ENCODE measurements at places on chromosomes 4 and X.

DNA sequence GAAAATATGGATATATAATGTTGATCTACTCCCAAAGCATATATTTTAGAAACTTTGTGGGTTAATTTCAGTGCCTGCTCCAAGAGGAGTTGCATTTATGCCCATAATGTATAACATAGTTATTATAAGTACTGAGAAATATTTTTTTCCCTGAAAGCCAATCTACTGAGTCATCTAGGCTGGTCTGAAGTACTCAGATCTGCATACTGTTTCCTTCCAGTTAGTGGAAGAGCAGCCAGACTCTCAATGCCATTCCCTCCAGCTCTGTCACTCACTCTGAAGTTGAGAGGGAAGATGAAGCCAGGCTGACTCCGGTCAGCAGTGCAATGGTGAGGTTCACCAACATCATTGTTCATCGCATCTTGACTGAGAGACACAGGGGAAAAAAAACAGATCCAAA lies 505.1 kb downstream of the PPARGC1A start:
- DNase-seq, result no peak

GRCh38 chr4:110287130-110287529 lies 88.7 kb upstream of the ELOVL6 start:
- DNase-seq, result no peak

DNA sequence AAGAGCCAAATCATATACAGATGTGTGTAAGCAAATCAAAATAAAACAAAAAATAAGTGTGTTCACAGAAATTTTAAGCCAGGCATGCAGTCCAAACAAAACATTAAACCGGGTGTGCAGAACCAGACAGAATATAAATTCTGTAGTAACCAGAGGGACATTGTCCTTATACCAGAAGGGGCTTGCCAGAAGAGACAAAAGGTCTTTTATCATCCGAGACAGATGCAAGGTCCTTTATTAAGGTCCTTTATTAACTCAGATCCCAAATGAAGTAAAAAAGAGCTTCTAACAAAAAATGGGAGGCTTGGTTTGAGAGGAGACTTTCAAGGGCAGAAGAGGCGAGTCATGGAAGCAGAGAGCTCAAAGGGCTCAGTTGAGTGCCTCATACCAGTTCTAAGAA lies 59.2 kb downstream of the RGS12 start:
- DNase-seq, result no peak

DNA sequence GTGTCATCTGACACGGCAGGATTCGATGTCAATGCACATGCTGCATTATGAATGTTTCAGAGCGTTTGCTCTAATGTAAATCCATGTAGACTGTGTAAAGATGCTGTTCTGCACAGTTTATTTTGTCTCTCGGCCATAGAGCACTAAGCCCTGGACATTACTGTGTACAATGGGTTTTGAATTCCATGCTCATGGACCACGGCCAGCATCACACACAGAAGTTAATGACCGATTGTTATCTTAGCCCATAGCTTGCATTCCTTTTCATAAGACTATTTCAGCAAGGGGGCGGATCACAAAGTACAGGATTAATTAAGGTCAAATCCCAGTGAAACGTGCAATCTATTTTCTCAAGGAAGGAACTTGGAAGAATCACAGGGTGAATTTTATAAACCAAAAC lies 286.1 kb upstream of the TENM3 start:
- DNase-seq, result no peak

DNA sequence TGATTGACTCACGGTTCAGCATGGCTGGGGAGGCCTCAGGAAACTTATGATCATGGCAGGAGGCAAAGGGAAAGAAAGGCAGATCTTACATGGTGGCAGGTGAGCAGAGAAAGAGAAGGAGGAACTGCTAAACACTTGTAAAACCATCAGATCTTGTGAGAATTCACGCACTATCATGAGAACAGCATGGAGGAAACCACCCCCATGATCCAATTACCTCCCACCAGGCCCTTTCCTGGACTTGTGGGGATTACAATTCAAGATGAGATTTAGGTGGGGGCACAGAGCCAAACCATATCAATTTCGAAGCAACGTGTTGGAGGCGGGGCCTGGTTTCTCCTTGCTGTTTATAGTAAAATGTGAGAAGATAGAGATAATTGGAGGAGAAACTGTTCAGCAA lies 167.4 kb downstream of the GABRB1 start:
- DNase-seq, result no peak

DNA sequence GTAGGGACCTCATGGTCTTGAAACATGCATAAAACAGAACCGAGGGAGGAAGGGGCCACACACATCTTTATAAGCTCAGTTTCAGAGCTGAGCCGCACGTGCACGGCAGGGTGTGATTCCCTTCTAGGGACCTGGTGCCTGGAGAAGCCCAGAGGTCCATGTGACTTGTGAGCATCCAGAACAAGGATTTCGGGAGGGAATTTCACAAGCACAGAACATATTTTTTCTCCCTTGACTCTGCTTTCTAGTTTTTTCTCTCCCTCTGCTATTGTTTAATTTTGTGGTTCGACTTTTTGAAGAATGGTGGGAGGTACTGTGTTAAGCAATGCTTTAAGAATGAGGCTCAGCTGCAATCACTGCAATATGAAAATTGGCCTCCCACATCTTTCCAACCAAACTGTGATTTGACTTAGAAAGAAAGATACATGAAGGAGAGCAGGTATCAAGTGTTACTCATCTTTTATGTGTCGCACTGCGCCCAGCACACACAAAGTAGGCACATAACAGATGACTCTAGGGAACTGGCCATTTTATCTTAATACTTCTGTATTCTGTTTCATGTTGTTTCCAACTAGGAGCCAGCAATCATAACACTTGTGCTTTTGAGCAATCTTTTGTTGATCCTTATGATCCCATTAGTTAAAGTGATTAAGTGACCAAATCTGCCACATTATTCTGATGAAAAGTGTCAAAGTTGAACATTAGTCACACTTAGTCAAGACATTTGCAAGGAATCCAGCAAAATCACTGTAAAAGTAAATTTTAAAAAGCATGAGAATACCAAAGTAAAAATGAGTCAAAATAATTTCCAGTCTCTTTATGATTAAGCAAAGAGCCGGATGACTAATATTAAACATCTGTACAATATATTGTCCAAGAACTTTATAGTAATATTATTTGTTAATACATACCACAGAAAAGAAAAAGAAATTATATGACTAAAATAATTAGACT lies 86.4 kb downstream of the SHISA3 start:
- DNase-seq, result no peak

DNA sequence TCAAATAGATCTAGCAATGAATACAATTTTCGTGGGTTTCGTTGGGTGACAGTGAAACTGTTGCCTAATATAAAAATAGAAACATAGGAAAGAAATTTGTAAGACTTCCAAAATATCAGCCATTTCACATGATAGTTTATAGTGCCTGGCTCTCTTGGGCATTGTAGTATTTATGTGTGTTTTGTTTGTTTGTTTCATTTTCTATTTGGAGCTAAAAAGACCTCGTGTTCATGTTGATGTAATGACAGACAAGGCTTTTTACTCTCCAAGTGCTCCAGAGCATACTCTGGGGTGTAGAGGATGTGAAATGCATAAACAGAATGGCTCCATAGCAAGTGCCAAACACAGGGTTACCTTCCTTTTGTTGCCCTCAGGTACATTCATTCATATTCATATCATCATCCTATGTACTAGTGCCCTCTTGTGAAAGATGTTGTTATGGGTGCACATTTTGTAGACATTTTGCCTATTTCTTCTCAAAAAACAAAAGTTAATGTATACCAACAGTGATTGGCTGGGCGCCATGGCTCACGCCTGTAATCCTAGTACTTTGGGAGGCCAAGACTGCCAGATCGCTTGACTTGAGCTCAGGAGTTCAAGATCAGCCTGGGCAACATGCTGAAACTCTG lies 100.7 kb upstream of the AMOT start:
- no peak for DNase-seq

DNA sequence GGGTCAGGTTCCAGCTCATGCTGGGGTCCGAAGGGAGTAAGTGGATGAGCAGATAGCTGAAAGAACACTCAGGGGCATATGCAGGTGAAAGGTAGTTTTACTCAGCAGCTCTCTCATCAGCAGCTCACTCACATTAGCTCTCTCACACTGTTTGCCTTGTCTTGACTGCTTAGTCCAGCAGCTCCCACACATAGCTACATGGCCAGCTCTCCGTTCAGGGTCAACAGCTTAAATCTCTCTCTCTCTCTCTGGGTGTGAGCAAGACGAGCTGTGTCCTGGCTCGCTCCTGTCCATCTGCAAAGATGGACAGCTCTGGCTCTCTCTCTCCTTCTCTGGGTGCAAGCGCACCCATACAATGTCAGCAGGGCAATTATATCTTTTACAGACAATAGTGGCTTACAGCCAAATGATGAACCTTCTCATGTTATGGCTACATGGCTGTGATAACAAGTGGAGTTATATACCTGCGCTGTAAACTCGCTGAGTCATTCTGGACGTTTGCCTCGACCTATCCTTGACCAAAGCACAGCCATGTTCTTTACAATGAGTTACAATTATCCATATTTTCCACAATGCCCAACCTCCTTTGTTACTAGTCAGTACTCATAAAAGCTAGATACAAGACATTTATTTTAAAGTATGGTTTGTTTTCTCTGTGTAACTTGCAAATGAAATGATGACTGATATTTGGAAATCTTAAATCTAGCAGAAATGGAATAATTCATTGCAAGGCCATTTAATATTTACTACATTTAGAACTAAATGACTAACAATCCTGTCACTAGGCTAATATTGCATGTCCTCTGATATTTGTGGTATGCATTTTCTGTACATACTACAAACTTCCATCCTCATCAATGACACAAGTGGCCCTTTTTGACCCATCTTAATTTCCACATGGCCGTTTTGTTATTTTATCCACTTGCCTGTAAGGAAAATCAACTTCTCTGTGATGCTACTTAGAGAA lies 9.3 kb downstream of the PAPSS1 start:
- DNase-seq, result no peak

Data from stimulated activated CD4-positive, alpha-beta T cell treated with anti-CD3 and anti-CD28 coated beads, TNF-alpha, amount 100 ng/mL, for 1 hour (primary cell).